ENCODE measurements at places on chromosomes 5 and 9.

DNA sequence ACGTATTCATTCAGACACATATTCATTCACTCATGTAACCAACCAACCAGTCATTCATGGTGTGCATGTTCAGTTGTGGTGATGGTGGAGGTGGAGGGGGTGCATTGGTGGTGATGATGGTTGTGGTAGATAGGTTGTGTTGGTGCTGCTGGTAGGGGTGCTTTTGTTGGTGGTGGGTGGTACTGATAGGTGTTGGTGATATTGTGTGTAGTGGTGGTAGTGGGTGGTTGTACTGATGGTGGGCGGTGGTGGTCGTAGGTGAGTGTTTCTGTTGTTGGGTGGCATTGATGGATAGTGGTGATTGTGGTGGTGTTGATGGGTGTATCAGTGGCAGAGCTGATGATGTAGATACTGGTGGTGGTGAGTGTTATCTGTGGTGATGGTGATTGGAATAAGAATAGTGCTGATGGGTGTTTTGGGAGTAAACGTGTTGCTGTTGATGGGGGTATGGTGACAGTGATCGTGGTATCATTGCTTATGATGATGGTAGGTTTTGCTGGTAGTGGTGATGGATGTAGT, 59.8 kb upstream of the SHB start:
- no peak for DNase-seq

- DNase-seq, result no peak
These were observed 49.7 kb downstream of the NKD2 start for GRCh38 chr5:1058083-1058945.

GRCh38 chr5:10073441-10074104, 176.1 kb downstream of the ATPSCKMT start:
- no peak for DNase-seq

DNA sequence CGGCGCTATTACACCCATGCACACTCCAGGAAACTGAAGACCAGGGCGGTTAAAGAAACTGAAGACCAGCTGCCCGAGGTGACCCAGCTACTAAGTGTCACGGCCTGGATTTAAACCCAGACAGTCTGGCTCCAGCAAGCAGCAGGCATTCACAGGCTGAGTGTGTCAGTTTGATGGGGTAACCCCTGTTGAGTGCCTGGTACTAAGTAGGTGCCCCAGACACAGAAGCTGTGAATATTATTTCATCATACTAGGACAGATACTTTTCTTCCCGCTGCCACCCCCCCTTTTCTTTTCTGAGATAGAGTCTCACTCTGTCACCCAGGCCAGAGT, 7.3 kb downstream of the ENG start:
- DNase-seq, result no peak

GRCh38 chr5:181152406-181152805, 5.0 kb downstream of the OR2V2 start:
- DNase-seq, result no peak

DNA sequence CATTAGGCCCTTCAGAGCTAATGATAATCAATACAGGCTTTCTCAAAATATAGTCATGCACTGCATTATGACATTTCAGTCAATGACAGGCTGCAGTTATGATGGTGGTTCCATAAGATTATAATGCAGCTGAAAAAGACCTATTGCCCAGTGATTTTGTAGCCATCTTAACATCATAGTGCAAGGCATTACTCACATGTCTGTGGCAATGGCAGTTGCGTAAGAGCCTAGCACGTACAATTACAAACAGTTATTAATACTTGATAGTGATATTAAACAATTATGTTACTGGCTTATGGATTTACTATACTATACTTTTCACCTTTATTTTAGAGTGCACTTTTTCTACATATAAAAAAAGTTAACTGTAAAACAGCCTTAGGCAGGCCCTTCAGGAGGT, 214.8 kb downstream of the ISL1 start:
- DNase-seq, result no peak

DNA sequence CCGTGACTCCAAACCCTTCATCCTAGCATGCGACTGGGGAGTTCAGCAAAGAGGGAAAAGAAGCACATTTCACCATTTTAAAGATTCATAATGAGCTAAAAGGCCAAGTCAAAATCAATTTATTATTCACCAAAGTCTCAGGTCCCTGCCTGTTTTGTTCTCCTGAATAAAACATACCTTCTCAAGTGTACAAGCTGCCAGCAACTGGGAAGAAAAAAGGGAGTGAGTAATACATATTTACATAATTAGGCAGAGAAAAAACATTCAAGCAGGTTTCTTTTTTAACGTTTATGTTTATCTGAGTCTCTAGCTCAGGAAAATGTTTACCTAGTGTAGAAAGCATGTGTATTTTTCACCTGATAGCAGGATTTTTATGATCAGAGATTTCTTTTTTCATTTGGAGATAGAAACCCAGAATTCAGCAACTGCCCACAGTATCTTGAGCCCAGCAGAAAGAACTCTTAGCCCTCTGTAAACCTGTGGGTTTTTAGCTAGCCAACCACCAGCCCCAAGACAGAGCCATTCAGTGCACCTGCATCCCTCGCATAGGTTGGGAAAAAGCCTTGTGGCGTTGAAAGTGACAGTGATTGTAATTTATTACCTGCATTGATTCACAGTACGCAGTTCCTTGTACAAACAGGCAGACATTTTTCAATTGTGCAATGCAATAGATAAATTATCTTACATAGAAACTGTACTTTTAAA, 117.9 kb upstream of the GRIA1 start:
- no peak for DNase-seq

DNA sequence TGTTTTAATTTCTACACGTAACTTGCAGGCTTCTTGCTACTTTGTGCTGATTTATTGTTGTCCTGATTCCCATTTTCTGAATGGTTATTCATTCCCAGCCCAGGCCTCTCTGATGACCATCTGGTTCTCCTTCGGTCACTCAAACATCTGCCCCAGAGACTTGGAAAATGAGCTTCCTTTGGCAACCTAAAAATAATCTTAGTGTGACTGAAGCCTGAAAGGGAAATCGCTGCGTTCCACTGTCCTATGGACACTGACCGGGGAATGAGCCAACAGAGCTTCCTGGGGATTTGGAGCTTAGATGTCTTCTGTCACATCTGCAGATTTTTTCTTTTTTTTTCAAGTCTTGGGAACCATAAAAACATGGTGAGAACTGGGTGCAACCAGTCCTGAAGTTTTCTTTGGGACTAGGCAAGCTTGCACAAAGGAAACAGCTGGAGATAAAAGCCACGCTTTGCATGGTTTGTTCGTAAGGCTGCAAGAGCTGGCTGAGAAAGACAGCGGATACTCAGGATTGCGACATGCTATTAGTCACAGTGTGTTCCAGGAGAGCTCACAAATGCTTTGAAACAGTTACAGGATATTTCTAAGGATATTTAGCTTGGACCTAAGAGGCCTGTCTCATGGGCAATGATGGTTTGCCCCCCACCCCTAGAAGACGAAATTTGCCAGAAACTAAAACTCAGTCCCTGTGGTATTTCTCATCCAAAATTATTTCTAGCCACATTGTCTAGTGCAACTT, 146.2 kb downstream of the GOLPH3 start:
- no peak for DNase-seq

Measured in NCI-H2171 (cell line).